NT2/D1 (cell line): ENCODE measurements at places on chromosomes 4 and X.

DNA sequence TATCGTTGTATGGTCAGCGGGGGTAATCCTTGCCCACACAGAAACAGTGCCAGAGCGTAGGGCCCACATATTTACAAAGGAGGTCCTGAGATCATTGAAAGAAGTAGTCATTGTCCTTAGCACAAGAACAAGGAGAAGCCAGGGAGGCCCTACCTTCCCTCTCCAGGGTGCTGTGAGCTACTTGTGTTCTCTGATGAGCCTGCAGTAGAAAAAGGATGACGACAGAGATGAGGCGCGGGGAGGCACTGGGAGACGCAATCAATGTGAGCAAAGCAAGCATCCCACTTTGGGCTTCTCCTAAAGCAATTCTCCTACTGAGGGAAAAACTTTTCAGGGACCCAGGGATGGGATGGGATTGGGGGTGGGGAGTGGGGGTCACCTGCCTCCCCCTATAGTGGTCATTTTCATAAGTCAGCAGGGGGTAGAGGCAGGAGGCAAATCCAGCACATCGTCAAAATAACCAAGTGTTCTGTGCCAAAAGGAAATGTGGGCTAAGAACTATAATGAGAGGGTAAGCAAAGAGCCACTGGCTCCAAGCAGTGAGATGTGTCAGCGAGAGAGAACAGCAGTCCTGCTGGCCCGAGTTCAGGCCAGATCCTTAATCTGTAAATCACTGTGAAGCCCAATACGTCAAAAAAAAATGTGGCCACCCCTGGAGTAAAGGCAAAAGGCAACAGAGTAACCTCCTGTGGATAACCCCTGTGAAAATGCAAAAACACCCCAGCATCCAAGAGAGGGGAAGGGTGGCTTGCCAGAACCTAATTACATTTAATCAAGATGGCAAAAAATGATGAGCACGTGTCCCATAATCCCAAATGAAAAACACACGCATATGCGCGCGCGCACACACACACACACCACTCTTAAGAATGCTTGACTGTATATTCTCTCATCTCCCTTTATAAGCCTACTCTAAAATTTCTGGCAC is 136.6 kb upstream of the HHIP start:
- DNase-seq = no peak

DNA sequence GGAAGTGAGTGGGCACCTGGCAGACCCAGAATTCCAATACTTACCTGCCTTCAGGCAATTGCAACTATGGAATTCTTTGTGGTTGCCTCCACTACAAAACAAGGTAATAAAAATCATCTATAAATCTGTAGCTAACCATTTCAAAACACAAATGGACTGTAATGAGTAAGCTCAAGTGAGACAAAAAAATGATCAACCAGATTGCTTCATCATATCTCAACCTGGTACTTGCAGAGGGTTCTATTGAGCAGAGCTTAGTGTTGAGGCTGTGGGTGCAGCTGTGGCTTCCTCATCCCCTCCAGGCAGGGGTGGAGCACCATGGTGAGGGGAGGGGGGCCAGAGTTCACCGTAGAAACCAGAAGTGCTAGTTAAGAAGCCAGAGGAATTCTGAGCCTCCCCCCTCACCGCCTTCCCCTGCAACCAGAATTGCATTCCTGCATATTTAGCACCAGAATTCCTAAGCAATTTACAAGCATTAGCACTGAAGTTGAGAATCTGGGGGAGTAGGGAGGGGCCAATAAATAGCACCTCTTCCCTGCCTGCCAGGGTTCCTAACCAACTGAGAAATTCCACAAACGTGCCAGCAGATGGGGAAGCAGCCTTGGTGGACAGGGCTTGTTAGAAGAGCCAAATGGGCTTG is 11.5 kb downstream of the CTAG1A start:
- DNase-seq = peak; percentile 64

GRCh38 chr4:117588771-117589170 is 445.5 kb upstream of the NDST3 start:
- DNase-seq = no peak

DNA sequence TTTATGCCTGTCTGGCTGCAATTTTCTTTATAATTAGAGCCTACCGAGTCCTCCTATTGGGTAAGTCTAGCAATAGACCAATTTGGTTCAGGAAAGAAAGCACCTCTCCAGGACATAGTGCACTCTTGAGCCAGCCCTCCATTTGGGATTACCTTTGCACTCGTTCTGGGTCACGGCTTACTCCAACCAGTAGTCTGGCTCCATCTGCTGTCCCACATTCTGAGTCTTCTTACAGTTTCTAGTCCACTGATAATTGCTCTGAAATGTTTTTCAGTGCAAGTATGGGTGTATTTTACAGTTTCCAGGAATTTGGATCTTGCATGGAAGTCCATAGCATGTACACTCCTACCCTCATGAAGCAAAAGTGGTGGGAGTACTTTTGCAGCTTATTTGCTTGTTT is 34.8 kb upstream of the USP51 start:
- no peak for DNase-seq

- no peak for DNase-seq
These were observed 1353.4 kb downstream of the PCDH7 start for GRCh38 chr4:32073542-32073941.

GRCh38 chr4:125688841-125689240 is 374.1 kb downstream of the FAT4 start:
- no peak for DNase-seq

GRCh38 chrX:110008011-110008635 is 5.2 kb downstream of the TMEM164 start:
- no peak for DNase-seq

DNA sequence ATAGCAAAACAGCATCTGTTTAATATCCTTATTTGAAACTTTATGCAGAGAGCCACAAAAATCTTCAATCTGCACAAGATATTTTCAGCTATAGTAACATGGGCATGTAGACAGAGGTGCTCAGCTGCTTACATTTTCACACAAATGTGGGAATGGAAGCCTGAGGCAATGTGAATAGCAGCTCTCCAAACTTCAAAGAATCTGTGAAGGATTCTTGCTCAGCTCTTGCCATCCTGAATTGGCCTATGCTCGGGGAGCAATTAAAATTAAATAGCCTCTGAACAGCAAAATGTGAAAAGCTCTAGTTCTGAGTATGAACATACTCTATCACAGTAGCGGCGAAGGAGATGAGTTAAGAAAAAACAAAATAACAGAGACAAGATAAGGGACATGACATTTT is 1523.8 kb downstream of the PCDH7 start:
- no peak for DNase-seq

GRCh38 chrX:13094828-13095341 is 50.5 kb upstream of the FAM9C start:
- DNase-seq = no peak

DNA sequence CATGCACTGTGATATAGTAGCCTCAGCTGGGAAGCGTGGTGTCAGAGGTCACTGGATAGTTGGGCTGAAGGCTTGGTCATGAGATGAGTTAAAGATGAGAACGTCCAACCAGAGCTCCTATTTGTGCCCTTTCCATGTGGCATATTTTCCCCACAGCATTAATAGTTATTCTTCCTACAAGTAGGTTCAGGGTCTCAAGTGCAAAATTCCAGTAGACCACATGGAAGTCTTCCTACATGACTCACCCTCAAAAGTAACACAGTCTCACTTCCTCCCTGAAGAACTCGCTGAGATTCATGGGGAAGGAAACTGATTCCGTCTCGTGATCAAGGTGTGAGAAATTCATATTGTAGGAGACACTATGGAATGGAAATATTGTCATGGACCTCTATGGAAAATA is 1212.5 kb upstream of the PRKX start:
- DNase-seq = no peak

DNA sequence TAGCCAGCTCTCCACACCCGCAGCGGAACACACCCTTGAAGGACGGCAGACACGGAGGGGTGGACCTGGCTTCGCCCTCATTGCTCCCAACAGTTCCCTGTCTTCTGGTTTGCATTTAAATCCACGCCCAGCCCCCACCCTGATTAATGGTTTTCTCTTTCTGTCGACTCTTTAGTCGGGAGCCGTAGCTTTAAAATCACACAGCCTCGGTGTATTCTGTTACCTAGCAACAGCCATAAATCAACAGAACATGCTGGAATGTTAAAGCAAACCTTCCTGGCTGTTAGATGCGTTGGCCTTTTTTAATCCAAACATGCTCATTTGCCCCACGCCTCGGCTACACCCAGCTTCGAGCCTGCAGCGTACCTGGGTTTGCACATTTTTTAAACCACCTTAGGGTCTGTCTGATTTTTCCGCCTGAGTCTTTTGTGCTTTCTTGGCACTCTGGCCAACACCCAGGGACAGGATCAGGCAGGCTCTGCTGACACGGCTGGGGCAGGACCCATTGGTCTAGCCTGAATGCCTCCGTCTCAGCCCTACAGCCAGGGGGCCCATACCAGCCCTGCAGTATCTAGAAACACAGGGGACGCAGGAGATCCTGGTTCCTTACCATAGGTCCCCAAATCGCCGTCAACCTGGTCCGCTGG is 21.4 kb upstream of the PPP2R2C start:
- no peak for DNase-seq

DNA sequence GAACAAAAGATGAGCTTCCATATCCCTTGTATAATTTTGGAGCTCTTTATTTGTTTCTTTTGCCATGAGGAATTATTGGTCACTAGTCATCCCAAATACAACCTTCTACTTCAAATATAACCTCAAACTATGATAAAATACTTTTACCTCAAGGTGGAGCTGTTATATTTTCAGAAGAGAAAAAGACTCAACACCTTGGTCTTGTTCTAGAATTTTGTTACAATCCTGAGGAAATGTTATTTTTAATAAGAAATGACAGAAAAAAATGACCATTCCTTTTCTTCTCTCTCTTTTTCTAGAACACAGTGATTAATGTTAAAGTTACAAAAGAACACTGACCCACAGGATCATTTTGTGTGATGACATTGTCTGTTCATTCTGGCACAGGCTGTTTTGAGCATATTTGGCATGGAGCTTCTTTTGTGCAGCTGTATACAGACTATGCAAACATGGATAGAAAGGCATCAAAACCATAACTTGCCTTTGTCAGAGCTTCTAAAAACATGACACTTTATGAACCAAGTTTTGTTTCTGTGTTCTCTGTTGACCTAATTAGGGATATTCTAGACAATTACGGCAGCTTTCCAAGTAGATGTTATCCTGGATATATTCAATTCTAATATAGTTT is 159.6 kb upstream of the CTSO start:
- no peak for DNase-seq
